ENCODE measurements at places on chromosomes 16 and 17.

GRCh38 chr17:69874175-69874670 is 200.8 kb upstream of the KCNJ16 start:
- DNase-seq = no peak

GRCh38 chr16:58120234-58120633 is 8.9 kb downstream of the CFAP20 start:
- no peak for DNase-seq

GRCh38 chr16:48128769-48129168 is 27.0 kb downstream of the ABCC12 start:
- no peak for DNase-seq

DNA sequence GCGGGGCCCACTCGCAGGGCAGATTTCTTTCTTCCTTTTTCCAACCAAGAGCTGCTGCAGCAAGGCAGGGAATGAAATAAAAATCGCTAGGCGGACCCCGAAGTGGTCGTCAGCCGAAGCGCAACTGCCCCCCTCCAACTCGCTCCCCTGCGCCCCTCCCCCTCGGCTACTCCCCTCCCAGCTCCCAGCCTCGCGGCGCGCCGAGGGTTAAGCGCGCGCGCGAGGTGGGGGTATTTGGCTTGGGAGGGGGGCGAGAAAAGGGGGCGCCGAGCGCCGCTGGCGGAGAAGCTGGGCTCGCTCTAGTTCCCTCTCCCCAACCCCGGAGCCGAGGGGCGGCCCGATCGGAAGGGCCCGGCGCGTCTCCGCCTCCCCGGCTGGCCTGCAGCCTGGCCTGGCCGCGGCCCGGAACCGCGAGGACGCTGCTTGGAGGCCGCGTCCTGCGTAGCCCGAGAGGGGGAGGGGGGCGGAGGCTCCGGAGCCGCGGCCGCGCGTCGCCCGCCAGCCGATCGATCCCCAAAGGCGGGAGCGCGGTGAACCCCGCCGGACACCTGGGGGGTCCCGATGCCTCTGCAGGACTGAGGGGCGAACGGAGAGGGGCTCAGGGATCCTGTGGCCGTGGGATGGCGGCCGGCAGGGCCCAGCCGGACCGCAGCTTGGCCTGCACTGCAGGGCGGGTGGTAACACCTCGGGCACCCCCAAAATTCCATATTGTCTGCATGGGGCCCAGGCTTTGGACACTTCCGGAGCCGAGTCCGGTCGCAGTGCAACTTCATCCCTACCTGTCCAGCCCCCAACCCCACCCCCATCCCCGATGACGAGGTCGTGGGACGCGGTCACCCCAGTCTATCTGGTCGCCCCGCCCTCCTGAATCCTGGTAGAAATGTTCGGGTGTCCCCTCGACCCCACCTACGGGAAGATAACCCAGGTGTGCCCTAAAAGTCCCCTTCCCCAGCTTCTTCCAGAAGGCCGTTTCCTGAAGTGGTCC is 4.9 kb upstream of the CBX4 start:
- DNase-seq = no peak

GRCh38 chr17:50608700-50609379 is 25.8 kb upstream of the ABCC3 start:
- no peak for DNase-seq

- DNase-seq = no peak
Measured at GRCh38 chr17:30436729-30437128, 40.5 kb upstream of the GOSR1 start.

- no peak for DNase-seq
Measured at GRCh38 chr17:63640038-63640437, 17.8 kb downstream of the MAP3K3 start.

- no peak for DNase-seq
Measured at GRCh38 chr16:85019659-85020245, 7.8 kb upstream of the KIAA0513 start.

- DNase-seq = no peak
Measured at GRCh38 chr16:23930791-23931190, 95.0 kb downstream of the PRKCB start.

- no peak for DNase-seq
Measured at GRCh38 chr16:67678354-67679023, 11.9 kb downstream of the C16orf86 start.

GRCh38 chr17:80577876-80578570 is 33.4 kb downstream of the RPTOR start:
- DNase-seq = no peak

GRCh38 chr17:76598004-76598439 is 12.4 kb upstream of the ST6GALNAC2 start:
- no peak for DNase-seq

GRCh38 chr17:68289936-68290267 is 1.0 kb downstream of the SLC16A6 start:
- no peak for DNase-seq

DNA sequence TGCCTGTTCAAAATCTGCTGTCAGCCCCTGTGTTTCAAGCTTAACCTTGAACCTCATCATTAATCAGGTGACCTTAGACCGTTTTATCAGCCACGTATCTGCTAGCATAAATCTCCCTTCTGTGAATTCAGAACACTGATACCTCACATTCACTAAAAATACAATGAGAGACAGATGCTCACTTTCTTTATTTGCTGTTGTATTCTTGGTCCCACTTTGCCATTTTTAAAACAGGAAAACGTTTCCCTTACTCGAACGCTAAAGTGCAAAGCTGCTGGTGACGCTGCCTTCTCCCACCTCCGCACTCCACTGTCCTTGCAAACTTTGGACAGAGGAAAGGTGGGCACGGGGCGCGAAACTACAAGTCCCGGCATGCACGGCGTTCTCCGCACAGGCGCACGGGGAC is 220 bp upstream of the ARHGAP44 start:
- no peak for DNase-seq

DNA sequence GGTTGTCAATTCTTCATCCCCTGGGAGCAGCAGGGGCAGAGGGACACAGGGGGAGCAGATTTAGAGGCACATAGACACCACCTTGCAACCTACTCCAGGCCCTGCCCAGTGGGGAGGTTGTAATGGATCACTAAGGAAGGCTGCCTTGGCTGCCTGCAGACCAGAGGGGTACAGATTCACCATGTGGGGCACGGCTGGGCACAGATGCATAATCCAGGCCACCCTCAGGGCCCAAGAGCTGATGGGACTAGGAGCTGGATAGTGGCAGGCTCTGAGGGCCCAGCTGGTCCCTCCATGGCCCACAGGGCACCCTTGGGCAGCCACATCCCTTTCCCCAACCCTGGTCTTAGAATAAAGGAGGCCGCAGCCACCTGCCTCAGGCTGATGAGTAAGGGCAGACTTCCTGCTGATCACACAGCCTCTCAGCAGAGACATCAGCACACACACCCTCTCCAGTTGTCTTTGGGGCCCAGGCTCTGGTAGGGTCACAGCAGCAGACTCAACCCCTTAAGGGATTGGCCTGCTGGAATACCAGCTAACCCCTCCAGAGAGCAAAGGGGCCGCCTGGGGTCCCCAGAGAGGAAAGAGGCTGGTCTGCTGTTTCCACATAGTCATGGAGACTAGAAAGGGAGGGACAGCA is 224.9 kb downstream of the GSG1L start:
- no peak for DNase-seq

DNA sequence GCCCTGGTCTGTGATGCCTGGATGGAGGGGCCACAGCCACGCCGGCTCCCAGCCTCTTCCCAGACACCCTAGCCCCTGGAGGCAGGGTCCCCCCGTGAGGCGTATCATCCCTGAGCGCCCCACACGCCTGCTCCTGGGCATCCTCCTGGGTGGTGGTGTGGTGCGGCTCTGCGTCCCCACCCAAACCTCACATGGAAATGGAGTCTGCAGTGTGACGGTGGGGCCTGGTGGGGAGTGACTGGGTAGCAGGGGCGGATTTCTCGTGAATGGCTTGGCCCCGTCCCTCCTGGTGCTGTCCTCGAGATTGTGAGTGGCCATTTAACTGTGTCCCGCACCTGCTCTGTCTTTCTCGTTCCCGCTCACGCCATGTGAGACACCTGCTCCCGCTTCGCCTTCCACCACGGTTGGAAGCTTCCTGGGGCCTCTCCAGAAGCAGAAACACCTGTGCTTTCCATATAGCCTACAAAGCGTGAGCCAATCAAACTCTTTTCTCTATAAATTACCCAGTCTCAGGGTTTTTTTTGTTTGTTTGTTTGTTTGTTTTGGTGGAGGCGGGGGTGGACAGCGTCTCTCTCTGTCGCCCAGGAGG is 5.9 kb upstream of the SSTR5 start:
- no peak for DNase-seq

DNA sequence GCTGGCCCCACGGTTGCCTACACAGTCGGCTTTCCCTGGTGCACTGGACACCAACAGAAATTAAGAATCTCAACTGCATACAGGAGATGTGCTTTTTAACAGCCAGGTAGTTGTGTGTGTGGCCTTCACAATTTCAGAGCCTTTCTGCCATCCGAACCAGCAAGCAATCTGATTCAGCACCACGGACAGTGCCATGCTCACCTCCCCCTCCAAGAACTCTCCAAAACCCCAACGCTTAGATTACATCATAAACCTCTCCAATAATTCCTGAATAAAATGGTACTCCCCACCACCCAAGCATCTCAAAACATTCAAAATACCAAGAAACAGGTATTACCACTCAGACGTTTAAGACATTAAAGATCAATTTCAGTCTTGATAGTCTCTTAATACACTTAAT is 31.8 kb downstream of the USP7 start:
- DNase-seq = peak; percentile 41

DNA sequence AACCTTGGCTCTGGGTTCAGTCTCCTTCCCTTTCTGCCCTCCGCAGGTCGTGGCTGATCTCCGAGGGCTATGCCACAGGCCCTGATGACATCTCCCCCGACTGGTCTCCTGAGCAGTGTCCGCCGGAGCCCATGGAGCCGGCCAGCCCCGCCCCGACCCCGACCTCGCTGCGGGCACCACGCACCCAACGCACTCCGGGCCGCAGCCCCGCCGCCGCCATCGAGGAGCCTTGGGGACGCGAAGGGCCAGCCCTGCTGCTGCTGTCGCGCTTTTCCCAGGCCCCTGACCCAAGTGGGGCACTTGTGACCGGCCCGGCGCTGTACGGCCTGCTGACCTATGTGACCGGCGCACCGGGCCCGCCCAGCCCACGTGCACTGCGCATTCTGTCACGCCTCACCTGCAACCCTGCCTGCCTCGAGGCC is 5.1 kb downstream of the ARMC5 start:
- no peak for DNase-seq

DNA sequence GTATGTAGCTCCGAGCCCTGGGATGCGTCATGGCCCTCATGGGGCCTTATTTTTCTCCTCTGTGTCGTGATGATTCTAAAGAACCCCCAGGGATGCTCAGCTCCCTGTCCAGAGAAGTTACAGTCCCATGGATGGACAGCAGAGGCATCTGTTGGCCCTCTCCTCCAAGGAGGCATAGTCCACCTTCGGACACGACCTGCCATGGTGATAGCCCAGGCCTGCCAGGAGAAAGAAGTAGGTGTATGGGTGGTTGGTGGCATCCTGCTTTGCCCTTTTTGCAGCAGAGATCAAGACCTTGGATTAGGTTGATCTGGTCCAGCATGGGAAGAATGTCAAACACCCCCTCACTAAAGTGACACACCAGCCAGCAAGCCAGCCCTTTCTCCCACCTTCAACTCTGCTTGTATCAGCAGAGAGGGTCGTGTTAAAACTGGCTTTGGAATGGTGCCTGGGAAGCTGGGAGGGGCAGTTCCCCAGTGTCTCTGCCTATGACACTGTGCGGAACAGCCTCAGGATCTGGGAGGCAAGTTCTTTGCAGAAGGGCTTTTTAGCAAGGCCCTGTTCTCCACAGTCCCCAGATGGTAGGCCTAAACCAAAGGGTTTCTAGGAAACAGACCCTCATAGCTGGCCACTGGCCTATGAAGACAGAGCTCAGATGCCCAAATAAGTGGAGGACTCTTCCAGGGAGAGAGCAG is 259.9 kb upstream of the RPL38 start:
- no peak for DNase-seq

GRCh38 chr17:31534223-31534888 is 142.9 kb downstream of the RAB11FIP4 start:
- DNase-seq = no peak

- DNase-seq = no peak
Measured at GRCh38 chr17:65229621-65229995, 92.4 kb downstream of the RGS9 start.

DNA sequence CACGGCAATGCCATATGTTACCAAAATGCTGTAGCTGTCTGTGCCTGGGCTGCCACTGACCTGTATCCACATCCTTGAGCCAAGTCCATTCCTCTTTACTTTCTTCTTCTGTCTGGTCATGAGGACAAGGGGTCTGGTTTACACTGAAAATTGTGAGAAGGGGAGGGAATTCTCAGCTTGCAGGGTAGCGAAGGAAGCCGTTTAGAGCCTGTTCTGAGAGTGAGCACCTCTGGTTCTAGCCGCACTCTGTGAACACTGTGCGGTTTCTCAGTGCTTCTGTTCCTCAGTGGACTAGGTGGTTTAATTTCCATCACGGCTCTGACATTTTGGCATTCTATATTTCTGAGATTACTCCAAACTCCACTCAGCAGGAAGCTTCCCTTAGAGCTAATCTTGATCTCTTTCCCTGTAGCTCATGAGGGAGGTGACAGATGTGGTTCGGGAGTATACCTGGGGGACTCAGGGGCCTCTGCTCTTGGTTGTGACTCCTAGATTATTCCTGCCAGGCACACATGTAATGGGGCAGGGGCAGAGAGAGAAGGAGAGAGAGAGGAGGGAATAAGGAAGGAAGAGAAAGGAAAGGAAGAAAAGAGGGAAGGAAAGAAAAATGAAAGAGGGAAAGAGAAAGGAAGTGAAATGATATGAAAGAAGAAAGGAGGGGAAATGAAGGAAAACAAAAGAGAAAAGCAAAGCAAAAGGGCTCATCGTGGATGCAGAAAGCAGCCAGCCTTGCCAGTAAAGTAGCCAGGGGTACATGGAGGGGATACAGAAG is 14.2 kb upstream of the TBX21 start:
- no peak for DNase-seq

- peak; percentile 53 for DNase-seq
Measured at GRCh38 chr16:30567160-30567990, 4.1 kb downstream of the ZNF688 start.

GRCh38 chr17:79039886-79040285 is 15.9 kb downstream of the C1QTNF1 start:
- no peak for DNase-seq

Measured in stimulated activated CD4-positive, alpha-beta T cell treated with anti-CD3 and anti-CD28 coated beads, Interleukin-2, amount 100 ng/mL, for 48 hours (primary cell).